ENCODE measurements at places on chromosomes 11 and 22.

DNA sequence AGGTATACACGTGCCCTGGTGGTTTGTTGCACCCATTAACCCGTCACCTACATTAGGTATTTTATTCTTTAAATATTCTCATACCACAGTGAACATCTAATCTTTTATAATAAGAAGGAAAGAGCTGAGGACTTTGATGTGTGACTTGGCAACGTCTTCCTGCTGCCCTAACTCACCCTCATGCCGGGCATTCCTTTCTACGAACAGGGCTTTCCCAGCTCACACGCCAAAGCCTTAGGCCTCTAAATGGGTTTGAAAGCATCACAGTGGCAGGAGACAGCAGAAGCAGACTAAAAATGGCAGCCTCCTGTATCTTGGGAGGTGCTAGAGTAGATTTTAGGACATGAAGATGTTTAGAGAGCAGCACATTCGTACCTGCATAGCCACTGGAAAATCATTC, 52.6 kb downstream of the CLTCL1 start:
- DNase-seq = no peak

DNA sequence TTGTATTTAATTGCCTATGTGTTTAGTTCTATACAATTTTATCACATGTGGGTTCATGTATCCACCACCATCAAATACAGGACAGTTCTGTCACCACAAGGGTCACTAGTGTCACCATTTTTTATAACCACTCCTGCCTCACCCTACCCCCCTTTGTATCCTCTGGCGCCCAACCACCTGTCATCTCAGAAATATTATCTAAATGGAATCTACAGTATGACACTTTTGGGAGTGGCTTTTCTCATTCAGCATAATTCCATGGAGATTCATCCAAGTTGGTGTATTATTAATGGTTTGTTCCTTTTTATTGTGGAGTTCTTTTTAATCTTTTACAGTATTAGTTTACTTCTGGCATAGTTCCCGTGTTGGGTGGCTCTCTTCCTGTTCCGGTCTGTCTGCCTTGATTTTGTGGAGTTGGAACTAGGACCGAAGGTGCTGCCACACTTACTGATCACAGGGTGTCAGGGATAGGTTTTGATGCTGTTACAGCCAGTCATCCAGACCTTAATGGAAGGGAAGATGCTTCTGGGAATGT, 58.5 kb downstream of the TNRC6B start:
- no peak for DNase-seq

DNA sequence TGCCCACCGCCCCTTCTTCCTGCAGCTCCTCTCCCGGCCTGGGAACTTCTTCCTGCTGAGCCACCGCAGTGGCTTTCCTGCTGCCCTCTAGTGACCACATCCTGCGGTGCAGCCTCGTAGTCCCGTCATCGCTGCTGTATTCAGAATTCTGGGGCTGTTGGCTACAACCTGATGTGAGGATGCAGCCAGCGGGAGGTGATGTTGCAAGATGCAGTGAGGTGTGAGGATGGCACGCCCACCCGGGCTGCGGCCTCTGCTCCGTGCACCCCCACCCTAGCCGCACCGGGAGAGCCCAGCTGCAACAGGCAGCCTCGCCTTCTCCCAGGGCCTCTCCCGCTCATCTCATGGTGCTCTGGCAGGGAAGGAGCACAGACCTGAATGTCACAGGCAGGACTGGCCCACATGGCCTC, 10.1 kb downstream of the CHST1 start:
- peak; percentile 73 for DNase-seq

DNA sequence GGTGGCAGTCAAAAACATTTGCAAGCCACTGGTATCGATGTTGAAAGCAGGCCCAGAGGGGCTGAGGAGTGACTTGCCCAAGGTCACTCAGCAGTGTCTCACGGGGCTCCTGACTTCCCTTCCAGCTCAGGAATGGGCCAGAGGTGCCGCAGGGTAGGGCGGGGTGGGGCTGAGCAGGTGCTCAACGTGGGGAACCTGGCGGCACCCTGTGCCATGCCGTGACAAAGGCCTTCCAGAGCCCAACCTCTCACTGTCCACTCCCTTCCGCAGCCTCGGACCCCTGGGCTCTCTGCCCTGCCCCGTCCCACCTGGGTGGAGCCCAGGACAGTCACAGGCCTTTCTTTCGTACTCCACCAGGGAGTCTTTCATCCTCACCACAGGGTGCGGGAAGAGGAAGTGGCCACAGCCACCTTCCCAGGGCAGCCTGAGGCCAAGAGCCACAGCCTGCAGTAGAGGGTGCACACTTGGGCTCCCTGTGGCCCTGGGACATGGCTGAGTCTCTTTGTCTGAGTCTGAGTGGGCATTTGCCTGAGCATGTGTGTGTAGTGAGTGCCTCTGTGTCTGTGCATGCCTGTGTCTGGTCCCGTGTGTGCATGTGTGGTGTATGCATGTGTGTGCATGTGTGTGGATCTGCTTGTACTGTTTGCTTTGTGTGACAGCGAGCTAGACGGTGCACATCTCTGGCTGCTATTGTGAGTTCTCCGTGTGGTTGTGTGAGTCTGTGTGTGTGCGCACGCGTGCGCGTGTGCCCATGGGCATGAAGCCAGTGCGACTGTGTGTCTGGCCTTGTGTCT, 6.0 kb upstream of the LIF start:
- no peak for DNase-seq

DNA sequence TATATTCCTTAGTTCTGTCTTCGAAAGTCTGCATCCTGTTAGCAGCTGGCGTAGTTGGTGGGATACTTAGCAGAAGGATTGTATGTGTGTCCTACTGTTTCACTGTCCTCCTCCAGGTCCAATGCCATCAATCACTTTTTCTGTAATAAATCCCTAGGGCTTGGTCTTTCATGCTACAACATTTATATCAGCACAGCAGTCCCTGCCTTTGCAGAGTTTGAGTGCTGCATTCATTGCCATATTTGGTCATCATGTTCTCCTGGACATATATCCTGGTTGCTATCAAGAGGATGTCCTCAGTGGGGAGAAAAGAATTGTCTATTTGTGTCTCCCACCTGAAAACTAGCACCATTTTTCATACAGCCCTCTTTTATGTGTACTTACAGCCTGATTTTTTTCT, 67.0 kb downstream of the OR5AK2 start:
- DNase-seq = no peak

GRCh38 chr22:37608477-37609239, at the start of gene GGA1:
GGA1 (plus strand) TSS chr22:37608834; CDS start chr22:37608861, 27 bp downstream.
- DNase-seq = peak; percentile 96

DNA sequence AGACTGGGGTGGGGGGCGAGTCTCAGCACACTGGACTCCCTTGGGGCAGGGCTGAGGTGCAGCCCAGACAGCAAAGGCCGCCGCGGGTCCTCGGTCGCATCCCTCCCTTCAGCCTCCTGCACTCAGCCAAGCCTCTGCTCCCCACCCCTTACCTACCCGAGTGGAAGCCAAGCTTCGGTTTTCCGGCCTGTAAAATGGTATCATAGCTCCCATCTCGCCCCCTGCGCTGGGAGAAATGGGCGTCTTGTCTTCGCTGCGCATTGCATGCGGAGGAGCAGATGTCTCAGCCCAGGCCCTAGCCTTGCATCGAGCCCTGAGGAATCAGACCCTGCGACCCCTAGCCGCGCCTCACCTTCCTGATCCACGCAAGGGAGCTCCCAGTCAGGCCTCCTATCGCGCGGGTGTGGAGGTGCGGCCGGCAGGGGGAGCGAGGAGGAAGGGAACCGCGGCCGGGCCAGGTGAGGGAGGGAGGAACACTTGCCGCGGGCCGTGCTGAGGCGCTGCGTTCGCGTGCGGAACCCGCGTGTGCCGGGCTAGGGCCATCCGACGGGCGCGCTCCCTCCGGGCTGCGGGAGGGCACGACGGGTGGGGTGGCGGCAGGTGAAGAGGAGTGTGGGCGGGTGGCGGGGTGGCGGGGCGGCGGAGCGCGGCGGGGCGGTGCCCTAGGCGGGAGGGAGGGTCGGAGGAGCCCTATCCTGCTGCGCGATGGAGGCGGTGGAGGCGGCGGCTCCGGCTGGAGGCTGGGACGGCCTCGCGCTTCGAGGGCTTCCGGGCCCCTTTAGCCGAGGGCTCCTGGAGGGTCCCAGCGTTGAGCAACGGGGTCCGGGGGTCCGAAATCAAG, 4.1 kb upstream of the TBX1 start:
- no peak for DNase-seq

GRCh38 chr11:111975076-111975806, 38.1 kb downstream of the DIXDC1 start:
- peak; percentile 22 for DNase-seq

GRCh38 chr11:68106165-68106940, 14.8 kb downstream of the CHKA start:
- DNase-seq = no peak

DNA sequence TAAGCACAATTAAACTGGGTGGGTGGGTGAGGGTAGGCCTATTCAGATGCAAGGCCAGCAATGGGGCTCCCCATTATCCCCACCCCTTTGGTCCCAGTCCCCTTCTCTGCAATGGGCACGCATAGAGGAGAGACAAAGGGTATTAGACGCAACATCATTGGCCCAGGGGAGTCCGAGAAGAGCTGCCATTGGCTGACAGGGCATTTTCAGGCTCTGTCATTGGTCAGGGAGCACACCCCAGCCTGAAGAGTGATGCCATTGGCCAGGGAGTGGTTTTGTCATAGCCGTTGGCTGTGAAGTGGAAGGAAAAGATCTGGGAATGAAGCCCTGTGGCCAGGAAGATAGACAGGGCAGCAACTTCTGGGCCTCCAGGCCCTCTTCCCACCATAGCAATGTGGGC, 2.8 kb upstream of the TRIM3 start:
- DNase-seq = no peak

- DNase-seq = no peak
These were observed 340.3 kb downstream of the CTTN start for GRCh38 chr11:70738661-70739060.

GRCh38 chr11:61541598-61541997, 33.0 kb downstream of the LRRC10B start:
- DNase-seq = no peak

DNA sequence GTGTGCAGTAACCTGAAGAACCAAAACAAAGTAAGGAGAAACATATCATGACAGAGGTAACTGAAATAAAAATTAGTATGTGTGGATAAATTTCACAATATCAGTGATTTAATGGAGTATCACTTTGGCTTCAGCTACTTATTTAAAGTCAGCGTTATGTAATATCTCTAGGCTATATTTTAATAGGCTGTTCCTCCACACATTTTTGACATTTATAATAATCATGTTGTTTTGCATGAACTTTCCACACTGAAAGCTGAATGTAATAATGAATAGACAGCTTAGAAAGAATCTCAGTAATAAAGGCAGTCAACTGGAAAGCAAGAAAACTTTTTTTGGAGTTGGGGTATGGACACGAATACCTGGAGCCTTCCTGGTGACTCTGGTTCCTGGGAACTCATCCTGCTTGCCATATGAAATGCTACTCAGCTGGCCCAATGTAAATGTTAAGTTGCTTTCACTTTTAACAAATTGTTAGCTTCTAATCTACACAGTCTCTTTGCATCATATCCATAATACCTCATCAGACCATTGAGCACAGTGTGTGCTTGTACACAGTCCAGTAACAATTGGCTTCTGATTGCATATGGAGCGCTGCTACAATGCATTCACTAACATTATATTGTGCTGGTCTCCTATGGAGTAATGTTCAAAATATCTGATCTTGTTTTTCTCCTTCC, 257.7 kb downstream of the SOX6 start:
- DNase-seq = peak; percentile 54

DNA sequence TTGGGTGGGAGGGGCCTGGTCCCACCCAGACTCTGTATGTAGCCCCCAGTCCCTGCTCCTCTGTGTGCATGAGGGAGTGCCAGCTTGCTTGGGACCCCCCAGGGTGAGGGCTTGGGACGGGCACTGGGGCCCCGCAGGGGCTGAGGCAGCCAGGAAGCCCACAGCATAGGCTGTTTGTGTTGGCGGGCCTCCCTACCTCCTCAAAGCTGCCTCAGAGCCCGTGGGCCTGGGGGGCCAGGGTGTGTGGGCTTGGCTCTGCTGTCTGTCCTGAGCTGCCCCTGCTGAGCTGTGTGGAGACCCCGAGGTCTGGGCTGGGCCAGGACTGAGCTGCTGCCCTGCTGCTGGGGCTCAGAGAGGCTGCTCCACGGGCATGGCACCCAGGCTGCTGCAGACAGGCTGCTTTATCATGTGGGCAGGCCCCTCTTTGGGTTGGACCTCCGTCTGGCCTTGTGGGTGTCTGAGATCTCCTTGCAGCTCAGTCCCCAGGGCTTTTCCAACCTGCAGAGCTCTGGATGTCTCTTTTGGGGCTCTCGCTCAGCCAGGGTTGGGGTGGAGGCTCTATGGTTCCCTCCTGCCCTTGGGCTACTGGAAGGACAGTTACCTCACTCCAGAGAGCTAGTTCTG, 3.3 kb downstream of the TSPAN4 start:
- no peak for DNase-seq

- DNase-seq = no peak
These were observed 29.6 kb downstream of the ACER3 start for GRCh38 chr11:76890329-76890728.

- no peak for DNase-seq
These were observed 791.2 kb upstream of the FAT3 start for GRCh38 chr11:91433284-91434010.

DNA sequence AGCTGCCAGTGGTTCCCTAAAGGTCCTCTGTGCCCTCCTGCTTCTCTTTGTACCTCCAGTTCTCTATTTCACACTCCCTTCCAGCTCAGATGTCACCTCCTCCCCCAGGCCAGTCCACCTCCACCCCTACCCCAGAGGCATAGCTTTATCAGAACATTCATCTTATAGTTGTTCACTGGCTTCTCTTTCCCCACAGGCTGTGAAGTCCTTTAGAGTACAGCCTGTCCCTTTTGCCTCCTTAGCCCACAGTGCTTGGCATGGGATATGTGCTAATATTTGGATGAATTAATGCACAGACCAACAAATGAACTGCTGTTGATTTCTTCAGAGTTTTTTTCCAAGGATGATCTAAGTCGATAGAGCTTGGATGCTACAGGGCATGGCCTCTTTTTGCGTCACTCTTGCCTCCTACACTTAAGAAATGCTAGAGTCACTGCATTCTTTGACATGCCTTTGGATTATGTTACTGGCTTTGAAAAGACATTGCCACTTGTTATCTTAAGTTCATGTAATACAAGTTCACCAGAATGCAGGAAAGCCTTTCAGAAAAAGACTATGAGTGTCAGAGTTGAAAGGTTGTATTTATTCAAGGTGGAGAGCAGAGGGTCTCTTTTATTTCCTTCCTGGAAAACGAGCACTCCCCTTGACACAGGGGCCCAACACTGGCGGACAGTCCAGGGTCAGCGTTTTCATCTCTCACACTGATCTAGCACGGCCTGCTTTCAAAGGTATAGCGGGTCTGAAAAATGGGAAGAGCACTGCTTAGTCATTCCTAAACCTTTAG, 75.7 kb downstream of the PISD start:
- no peak for DNase-seq

GRCh38 chr11:119404872-119405271, 18.1 kb downstream of the THY1 start:
- no peak for DNase-seq

GRCh38 chr11:117488996-117489952, 161.6 kb downstream of the CEP164 start:
- DNase-seq = no peak

All from NCI-H526 treated with DMSO at 0.1 percent for 48 hours (cell line).